ENCODE measurements at places on chromosomes 16 and 17.

DNA sequence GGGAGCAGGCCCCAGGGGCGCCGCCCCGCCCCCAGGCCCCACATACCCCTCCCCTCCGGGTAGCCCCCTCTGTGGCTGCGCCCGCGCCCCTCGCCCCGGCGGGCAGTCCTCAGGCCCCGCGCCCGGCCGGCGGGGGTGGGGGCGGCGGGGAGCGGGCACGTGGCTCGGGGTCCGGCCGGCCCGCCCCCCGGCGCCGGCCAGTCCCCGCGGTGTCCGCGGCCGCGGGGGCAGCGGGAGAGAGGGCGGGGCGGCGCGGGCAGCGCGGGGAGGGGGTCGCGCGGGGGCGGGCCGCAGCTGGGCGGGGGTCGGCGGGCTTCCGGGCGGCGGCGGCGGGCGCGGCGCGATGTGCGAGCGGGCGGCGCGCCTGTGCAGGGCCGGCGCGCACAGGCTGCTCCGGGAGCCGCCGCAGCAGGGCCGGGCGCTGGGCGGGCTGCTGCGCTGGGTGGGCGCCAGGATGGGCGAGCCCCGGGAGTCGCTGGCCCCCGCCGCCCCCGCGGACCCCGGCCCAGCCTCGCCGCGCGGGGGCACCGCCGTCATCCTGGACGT, 335 bp downstream of the NECAB2 start:
- no peak for DNase-seq

- DNase-seq = no peak
Observed at GRCh38 chr16:30085820-30086219, 5.9 kb downstream of the TBX6 start.

GRCh38 chr17:51427856-51428255, 167.5 kb downstream of the UTP18 start:
- DNase-seq = no peak

GRCh38 chr16:13229039-13229438, 327.6 kb downstream of the SHISA9 start:
- no peak for DNase-seq

GRCh38 chr17:57424777-57425188, 168.5 kb downstream of the MSI2 start:
- no peak for DNase-seq

DNA sequence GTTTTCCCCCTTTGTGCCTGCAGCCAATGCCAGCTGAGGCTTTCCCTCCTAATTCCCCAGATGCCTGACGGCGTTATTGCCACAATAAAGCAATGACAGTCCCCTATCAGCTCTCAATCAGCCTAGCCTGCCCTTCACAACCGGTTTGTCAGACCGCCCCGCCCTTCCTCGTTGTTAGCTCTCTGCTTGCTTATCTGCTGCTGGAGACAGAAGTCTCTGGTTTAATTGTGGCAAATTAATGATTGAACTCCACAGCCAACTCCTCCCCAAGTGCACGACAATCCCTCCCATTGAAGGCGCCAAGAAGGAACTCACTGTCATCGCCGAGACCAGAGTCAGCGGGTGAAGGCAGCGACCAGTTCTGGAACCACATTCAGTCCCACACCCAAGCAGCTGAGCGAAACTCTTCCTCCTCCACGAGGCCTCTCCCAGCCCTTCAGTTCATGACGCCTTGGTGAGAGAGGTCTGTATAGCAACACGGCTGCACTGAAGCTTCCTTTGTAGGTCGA, 474.4 kb downstream of the SLC39A11 start:
- DNase-seq = no peak

DNA sequence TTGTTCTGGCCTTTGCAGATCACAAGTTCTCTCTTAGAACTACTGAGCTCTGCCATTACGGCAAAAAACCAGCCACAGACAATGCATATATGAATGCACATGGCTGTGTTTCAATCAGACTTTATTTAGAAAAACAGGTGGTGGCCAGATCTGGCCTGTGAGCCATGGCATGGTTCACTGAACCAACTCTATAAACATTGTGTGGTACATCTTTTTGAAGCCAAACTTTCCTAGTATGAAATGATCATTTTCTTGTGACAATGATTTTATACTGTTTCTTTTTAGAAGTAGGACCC, 65.9 kb upstream of the AMZ2 start:
- DNase-seq = no peak

Data from thoracic aorta (tissue), 2 donors.